ENCODE measurements at places on chromosomes 12 and 14.

DNA sequence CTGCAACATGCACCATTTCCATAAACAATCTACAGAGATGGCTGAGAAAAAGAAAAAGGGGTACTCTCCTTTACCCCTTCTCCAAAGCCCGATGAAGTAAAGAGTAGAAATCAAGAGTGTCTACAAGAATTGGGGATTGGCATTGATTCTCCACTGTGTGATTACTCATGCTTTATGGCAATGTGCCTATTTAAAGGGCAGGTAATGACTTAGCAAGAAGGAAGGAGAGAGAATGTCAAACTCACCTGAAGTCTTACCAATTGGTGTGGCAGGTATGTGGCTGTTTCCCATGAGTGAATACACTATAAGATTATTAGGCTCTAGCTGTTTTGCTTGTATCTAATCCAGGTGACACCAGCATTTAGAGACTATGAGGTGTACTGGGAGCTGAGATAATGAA, 275.3 kb downstream of the CCER1 start:
- DNase-seq, result no peak

DNA sequence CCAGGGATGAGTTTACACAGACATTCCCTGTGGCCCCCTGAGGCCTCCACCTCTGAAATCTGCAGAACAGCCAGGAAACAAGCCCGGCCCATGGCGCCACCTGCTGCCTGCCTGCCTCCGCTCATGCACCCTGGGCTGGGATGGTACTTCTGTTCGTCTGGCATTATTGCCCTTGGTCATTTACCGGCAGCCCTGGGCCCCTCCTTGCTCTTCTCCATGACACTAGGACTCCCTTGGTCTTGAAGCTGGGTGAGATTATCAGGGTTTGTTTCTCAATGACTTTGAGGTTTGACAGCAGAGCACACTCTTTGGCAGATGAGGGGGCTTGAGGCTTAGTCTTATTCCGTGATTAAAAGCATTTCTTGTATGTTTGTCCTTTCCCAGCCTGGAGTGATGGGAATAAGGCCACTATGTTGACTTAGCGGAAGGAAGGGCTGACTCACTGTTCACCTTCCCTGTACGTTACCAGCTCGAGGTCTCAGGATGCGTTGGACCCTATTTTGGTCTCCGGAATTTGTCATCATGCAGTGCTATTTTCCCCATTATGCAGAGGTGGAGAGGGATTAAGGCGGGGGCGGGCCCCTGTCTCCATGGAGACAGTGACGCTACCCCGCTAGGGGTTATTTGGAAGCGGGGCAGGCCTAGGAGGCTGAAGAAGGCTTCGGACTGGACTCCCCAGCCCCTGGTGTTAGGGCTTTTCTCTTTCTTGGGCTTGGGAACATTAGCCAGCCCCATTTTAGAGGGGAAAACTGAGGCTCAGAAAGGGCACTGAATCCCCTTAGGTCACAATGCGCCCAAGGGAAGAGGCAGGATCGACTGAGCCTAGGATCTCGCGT, 706 bp upstream of the PEX5 start:
- peak; percentile 71 for DNase-seq

DNA sequence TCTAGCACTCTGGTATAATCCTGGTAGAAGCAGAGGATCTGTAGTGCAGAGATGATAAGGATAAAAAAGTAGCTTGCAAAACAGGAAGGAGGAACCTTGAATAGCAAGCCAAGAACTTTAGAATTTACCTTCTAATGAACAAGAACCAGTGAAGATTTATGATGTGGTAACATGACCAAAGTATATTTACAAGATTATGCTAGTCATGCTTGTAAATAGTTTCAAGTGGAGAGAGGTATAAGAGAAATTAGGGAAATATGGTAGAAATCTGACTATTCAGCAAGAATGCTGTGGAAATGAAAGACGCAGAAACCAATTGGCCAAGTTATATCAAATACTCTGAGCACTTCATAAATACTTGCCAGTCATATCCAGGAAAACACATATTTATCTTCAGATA, 47.8 kb downstream of the ERGIC2 start:
- no peak for DNase-seq

GRCh38 chr14:50122291-50122690, 5.9 kb upstream of the VCPKMT start:
- no peak for DNase-seq

DNA sequence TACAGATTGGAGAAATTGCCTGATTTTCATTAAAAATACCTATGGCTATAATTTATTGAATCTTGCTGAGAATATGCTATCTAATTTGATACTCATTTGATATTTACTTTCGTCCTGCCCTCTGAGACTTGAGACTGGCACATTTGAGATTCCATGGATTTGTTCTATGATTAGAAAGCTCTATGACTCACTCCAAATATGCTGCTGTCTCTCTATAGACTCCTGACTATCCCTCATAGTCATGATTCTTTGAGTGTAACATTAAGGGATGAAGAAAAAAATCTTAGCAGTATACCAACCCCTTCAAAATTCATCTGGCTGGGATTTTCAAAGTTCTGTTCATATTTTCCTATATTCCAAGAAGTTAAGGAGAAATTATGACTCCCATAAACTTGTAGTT, 191.9 kb downstream of the LRIG3 start:
- peak; percentile 50 for DNase-seq

DNA sequence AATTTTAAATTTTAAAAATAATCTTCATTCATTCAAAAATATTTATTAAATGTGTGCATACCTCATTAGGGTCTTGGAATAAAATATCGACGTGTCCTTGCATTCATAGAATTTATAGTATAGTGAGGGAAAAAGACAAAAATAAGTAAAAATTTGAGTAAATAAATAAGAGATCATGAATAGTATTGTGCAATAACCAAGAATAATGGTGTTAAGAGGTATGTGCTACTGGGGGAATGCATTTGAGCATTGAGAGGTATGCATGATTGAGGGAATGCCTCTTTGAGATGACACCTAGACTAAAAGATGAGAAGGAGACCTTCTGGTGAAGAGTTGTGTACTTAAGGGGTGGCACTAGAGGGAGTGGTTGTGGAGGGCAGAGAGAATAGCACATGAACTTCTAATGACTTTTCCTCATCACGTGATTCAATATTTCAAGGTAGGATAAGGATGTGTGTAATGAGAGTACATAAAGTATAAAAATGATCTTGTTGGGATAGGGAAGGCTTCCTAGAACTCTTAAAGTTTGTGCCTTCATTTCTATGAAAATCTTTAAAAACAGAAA, 18.8 kb upstream of the CATSPERB start:
- DNase-seq, result no peak

GRCh38 chr12:65800937-65801336, 23.3 kb upstream of the HMGA2 start:
- no peak for DNase-seq

GRCh38 chr14:71324767-71325272, 417.6 kb downstream of the PCNX1 start:
- no peak for DNase-seq

GRCh38 chr14:53002576-53002975, 51.7 kb upstream of the FERMT2 start:
- DNase-seq, result peak; percentile 2

DNA sequence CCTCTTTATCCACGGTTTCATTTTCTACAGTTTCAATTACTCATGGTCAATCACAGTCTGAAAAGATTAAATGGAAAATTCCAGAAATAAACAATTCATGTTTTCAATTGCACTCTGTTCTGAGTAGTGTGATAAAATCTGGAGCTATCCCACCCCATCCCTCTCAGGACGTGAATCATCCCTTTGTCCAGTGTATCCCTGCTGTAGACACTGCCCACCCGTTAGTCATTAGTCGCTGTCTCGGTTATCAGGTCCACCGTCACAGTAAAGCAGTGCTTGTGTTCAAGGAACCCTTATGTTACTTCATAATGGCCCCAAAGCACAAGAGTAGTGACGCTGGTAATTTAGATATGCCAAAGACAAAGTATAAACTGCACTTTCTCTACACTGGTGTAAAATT, 141.0 kb upstream of the LMNTD1 start:
- DNase-seq, result peak; percentile 68

DNA sequence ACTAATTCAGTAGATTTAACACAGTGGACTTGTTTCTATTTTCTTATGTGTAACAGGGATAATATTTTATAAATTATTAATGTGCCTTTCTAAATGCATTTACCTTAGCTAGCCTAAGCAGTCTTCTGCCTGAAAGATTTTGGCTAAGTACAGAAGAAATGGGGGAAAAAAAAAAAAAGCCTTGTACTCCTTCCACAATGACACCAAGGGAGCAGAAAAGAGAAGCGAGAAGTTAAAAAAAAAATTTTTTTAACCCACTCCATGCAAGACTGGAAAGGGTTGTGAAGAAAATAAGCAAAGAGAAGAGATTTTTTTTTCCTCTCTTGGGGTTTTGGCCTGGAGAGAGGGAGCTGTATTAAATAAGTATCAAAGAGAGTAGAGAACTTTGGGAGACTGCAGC, 28.7 kb downstream of the NELL2 start:
- no peak for DNase-seq

DNA sequence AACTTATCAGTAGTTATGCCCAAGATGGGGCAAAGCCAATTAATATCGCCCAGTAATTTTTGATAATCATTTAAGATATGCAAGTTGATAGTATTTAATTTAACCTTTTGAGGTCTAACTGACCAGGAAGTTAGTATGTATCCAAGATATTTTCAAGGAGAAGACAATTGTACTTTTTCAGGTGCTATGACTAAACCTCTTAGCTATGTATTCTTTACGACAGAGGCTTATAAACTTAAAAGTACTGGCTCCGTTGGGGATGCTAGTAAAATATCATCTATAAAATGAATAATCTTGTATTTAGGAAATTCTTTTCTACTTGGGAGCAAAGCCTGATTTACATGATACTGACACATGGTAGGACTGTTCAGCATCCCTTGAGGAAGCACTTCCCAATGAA, 40.3 kb downstream of the TMTC3 start:
- no peak for DNase-seq

- DNase-seq, result no peak
Measured at GRCh38 chr12:115485967-115486366, 791.5 kb downstream of the MED13L start.

DNA sequence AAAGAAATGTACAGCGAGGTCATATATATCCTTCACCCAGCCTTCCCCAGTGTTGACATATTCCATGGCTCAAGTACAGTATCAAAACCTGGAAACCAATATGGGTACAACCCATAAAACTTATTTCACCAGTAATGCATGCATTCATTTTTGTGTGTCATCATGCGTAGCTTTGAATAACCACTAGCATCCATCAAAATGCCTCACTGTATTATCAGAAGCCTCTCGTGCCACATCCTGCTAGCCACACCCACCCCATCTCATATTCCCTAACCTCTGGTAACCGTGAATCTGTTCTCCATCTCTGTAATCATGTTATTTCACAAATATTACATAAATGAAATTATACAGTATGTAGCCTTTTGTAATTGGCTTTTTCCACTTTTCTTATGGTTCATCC, 314.3 kb downstream of the RAD51B start:
- DNase-seq, result no peak

GRCh38 chr12:113159937-113160336, 10.4 kb downstream of the CFAP73 start:
- DNase-seq, result no peak

- peak; percentile 93 for DNase-seq
Measured at GRCh38 chr12:93526786-93527428, 45.6 kb upstream of the SOCS2 start.

DNA sequence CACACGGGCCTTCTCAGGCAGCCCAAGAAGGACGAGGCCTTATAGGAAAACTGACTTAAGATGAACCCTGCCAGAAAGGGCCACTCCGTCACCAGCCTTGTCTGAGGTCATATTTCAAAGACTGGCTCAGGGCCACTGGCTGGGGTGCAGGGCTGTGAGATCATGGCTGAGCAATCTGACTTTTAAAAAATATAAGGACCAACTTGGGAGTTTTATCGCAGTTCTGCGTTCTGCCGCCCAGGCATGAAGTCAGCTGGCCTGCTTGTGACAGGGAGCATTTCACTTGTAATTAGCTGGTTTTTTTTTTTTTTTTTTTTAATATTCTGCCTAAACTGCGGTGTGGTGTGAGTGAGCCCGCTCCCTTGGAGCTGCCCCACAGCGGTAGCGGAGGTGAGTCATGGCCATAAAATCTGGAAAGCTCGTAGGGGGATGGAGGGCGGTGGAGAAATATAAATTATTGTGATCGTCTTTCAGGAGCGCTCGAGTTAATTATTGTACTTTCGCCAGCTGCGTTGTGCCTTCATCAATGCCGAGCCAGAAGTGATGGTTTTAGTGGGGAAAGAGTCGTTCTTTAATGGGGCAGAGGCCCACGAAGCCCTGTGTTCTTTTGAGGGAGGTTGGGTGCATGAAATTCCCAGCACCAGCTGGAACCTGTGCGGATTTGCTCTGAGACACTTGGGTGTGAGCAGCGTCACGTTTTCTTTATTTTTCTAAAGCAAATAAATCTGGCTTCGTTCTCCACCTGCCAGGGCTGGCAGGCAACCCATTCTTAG, 231.9 kb downstream of the C12orf75 start:
- peak; percentile 89 for DNase-seq

DNA sequence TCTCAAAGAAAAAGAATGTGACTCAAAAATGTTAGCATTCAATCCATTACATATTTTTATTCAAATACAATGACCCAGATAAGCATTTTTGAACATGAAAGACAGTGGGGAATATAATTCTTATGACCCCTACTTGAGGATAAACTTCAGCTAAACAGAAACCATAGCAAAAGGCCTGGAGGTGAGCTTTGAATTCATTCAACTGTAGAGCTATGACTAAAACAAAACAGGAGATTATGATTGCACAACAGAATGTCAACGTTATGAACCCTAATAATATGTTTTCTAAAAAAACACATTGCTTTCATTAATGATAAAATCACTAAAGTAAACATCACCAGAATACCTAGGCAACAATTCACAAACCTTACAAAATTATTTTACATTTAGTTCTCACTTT, 27.8 kb downstream of the EFCAB11 start:
- DNase-seq, result peak; percentile 57

DNA sequence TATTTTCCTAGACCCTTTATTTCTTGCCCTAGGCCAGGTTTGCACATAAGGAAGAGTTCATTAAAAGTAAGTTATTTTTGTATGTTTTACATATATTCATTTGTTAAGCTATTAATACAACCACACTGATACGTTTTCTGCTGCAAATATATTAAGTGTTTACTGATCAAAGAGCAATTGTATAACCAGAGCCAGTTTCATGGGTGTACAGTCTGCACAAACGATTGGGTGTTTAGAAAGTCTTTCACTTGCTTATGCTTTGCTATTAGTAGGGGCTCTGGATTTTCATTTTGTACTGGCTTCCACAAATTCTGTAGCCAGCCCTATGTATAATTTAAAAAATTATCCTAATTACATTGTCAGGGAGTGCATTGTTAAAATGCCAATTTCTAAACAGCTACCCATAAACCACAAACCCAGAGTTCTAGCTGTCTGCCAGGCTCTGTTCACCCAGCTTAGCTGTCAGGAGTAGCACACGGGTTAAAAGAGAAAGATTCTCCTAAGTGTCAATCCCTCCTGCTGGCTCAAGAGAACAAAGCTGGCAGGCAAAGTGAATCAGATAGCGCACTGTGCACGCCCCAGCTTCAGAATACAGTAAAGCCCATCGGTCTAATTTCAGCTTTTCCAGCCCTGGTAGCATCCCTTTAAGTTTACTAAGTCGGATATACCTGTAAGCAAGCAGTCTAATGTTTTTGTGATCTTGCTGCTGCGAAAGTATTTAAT, 151.0 kb upstream of the LMO3 start:
- no peak for DNase-seq

GRCh38 chr12:65765436-65765813, 58.9 kb upstream of the HMGA2 start:
- DNase-seq, result peak; percentile 64

Data from HCEC 1CT (cell line).